Frontal cortex (tissue), 4 donors: ENCODE measurements at places on chromosomes 11 and 22.

DNA sequence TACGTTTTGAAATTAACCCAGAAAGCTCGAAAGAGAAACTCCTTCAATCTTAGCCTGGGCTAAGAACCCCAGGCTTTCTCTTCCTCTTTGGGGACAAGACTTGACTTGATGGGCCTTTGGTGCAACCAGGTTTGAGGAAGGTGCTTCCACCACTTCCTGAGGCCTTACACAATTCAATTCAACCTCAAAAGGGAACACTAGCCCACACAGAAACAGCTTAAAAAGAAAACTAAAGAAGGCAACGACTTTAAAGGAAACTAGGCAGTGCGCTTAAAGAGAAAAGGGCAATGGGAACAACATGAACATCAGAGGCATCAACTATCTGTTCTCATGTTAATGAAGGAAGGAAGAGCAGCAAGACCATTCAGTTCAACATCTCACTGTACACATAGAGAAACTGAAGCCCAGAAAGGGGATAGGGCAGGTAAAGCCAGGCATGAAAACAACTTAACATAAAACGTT, 24.8 kb downstream of the PAK1 start:
- no peak for DNase-seq

GRCh38 chr22:47080100-47080499, 317.6 kb downstream of the TBC1D22A start:
- DNase-seq = no peak

DNA sequence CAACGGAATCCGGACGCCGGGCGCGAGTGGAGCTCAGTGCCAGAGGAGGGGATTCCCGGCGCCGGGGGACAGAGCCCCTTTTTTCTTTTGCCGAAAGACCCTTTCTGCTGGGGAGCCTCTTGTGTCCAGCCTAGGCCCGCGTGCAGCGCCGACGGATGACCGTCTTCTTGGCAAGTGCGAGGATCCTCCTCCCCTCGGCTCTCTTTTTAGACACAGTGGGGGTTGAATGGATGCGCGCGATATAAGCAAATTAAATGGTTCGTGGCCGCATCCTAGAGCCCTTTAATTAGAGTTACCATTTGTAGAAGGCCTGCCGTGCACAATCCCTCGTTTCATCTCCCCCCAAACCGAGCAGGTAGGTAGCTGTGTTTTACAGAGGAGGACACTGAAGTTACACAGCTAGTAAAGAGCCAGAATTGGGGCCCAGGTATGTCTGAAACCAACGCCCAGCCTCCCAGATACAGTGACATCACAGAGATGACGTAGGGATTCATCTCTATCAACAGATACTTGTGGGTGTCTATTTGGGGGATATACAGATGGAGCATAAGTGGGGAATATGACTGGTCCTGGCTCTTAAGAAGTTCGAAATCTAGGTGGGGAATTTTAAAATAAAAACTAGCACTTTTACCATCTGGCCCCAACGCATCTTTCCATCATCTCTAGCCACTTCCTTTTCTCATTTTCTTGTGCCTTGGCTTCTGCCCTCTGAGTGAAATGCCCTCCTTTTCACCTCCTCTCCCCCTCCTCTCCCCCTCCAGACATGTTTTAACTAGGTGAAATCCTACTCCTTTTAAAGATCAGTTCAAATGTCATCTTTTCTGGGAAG, 875 bp downstream of the TCP11L1 start:
- DNase-seq = peak; percentile 35

DNA sequence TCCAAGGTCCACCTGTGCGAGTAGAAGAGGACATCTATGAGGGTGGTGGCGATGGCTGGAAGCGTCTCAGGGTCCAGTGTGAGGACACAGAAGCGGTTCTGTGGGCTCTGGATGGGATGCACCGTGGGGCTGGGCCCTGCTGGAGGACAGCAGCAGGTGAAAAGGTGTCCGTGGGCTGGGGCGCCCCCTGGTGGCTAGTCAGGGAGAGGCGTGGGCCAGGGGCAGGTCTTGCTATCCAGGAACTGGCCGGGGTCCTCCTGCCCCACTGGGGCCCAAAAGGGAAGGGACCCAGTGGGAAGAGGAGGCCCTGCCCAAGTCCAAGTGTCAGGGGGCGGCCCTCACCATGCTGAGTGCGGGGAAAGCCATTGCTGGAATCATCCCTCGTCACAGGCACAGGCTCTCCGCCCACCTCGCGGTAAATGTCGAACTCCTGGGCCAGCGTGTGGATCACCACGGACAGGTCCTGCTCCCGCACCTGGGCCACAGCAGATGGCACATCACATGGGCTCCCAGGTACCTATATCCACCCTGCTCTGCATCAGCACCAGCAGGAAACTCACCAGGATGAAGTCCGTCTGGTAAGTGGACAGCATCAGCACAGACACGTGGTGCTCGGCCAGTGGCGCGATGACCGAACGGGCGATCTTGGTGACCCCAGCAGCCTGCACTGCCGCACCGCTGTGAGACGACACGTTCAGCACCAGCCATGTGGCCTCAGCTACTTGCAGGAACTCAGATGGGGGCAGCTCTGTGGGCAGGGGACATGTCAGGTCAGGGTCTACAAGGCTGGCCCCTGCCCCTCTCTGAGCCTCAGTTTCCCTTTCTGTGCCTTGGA, 2.3 kb downstream of the CASTOR1 start:
- DNase-seq = no peak

DNA sequence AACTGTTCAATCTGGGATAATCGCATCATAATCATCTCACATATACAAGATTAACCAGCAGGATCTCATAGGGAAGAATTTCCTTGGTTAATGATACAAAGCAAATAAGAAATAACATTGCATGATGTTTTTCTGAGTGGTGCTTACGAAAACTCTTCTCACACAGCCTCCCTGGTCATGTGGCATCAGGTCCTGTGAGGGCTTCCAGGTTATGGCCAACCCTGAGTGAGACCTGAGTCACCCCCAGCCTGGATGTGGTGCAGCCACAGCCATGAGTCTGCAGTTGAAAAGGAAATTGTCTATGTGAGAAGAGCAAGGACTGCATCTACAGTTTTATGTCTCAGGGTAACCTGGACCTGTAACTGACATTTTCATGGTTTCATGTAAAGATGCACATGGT, 90.5 kb upstream of the XKR3 start:
- no peak for DNase-seq
